NCI-H2081 (cell line): ENCODE measurements at places on chromosomes 12 and 14.

- DNase-seq: no peak
These were observed 1.1 kb downstream of the CNIH1 start for GRCh38 chr14:54440037-54440436.

GRCh38 chr12:96300064-96300463 is 100.2 kb downstream of the CDK17 start:
- no peak for DNase-seq

DNA sequence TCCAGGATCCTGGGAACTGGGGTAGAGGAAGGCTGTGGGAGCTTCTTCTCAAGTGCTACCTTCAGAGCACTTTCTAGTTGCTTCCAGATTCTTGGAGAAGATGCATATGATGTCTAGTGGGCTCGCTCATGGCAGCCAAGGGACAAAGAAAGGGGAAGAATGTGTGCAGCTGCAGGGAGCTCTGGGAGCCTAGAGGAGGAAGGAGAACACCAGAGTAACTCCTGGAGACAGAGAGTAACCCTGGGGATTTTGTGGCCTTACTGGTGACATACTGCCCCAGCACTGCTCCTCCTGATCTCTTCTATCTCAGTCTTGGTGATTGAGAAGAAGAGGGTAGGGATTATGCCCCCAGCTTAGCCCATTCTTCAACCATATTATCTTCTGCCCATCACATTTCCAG is 10.3 kb upstream of the SP7 start:
- DNase-seq: no peak

- DNase-seq: no peak
These were observed 572 bp upstream of the RASSF8 start for GRCh38 chr12:25957793-25958427.

DNA sequence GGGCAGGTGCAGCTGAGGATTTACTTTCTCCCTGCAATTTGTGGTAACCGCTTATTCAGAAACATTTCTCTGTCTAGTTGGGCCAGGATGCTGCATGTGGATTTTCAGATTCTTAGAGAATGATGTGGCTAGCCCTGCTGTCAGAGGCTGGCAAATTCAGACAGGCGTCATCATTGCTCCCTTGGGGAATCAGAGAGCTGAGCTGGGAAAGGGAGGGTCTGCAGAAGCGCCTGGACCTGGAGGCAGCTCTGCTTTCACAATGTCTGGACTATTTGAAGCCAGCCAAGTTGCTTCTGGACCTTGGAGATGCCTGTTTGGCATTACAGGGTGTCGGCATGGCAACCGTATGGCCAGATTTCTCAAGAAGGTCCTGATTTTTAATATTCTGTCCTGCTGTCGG is 3.4 kb downstream of the GALNT16 start:
- DNase-seq: no peak

DNA sequence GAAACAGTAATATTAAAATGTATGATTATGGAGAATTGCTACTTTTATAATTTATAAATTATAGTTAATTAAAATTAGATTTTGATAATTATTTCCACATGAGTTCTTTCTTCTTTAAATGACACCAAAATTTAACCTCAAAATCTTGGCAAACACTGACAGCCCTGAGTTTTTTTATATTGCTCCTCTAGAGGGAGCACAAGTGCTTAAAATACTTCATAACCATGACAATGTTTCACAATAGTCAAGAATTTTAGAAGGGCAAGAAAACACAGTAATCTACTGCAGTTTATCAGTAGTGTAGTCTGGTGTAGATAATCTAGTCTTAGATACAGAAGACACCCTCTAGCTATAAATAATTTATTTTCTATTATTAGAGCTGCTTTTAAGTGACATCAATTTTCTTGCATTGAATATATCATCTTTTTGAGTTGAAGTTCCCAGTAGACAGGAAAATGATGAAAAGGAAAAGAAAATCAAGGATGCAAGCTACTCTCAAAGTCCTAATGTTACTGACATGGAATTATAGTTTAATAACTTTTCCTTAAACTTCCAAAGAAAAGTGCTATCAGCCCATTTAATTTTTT is 14.3 kb upstream of the PTGER2 start:
- DNase-seq: peak; percentile 50

DNA sequence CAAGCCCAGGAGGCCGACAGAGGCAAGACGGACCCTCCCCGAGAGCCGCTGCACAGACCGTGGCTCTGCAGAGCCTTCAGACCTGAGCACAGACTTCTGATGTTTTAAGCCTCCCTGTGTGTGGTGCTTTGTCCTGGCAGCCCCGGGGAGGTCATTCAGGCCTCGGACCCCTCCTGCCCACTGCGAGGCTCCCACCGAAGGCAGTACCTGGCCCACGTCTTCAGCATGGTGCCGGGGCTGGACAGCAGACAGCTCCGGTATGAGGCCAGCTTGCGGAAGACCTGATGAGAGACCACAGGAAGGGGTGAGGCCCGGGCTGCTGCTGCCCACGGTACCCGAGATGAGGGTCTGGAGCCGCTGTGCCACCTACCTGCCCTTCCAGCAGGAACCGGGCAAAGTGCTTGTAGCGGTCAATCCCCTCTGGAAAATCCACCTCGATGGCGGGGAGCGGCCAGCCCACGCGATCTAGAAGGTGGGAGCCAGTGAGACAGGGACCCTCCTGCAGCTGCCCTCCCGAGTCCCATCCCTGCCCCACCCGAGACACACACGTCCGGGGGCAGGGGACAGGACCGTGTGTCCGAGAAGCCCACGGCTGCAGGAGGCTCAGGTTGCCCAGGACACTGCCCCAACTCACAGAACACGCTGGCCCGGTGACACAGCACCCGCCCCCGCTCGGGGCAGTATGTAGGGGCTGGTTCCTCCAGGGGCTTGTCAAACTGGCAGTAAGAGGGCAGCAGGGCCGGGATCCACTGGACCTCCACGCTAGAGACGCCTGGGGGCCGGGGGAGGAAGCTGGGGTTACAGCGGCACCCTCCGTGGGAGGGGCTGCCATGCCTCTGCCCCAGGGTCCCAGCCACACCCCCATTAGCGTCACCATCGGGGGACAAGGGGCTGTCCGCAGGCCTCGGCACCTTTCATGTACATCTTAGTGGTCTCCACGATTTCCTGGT is 35.6 kb upstream of the UBC start:
- no peak for DNase-seq

DNA sequence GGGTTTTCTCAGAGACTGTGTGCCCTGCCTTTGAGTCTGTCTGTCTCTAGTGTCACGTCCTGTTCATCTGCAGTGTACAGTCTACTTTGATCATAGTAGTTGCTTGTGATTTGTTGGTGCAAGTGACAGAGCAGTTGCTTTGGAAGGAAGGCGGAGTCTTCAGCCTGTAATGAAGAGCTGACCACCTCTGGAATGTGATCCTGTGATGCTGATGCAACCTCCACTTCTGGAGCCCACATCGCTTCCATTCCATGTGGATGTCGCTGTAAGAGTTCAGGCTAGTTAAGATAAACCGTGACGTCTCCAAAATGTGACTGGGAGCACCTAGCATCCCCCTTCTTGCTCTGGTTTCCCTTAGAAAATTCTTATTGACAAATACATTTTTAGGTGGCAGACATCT is 51.8 kb downstream of the PELI2 start:
- DNase-seq: no peak

GRCh38 chr14:59254146-59254910 is 65.9 kb downstream of the DAAM1 start:
- DNase-seq: no peak

GRCh38 chr14:52267501-52268278 is at the start of gene PTGDR:
PTGDR (plus strand) TSS chr14:52267698; CDS start chr14:52267815, 117 bp downstream.
- DNase-seq: no peak

GRCh38 chr12:40921563-40922163 is 229.4 kb downstream of the CNTN1 start:
- peak; percentile 11 for DNase-seq

- no peak for DNase-seq
These were observed 26.9 kb downstream of the CLMN start for GRCh38 chr14:95292660-95293425.

GRCh38 chr14:61536661-61537562 is 158.4 kb upstream of the HIF1A start:
- DNase-seq: no peak

DNA sequence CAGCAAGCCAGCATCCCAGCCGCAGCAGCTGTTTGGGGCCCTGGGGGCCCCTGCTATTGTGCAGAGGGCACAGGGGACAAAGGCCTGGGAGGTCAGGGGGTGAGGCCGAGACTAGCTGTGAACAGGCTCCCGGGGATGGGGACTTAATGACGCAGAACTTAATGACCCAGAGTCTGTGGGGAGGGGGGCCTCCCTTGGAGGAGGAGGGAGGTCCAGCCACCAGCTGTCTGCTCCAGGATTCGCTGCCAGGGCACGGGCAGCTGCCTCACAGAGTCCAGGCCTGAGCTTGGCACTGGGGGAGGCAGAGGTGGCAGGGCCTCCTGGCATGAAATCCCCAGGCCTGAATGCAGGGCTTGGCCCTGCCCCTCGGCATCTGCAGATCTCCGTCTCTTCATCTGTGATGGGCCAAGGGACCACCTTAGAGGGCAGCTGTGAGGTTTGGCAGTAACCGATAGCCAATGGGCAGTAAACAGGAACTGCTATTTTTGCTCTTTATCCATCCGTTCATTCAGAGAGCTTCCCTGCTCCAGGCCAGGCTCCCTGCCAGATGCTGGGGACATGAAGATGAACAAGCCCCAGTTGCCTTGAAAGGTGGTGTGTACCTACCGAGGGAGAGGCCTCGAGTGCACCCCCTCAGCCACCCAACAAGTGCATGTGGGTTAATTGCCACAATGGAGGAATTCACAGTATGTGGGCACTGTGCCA is 6.7 kb downstream of the FAM222A start:
- peak; percentile 71 for DNase-seq

DNA sequence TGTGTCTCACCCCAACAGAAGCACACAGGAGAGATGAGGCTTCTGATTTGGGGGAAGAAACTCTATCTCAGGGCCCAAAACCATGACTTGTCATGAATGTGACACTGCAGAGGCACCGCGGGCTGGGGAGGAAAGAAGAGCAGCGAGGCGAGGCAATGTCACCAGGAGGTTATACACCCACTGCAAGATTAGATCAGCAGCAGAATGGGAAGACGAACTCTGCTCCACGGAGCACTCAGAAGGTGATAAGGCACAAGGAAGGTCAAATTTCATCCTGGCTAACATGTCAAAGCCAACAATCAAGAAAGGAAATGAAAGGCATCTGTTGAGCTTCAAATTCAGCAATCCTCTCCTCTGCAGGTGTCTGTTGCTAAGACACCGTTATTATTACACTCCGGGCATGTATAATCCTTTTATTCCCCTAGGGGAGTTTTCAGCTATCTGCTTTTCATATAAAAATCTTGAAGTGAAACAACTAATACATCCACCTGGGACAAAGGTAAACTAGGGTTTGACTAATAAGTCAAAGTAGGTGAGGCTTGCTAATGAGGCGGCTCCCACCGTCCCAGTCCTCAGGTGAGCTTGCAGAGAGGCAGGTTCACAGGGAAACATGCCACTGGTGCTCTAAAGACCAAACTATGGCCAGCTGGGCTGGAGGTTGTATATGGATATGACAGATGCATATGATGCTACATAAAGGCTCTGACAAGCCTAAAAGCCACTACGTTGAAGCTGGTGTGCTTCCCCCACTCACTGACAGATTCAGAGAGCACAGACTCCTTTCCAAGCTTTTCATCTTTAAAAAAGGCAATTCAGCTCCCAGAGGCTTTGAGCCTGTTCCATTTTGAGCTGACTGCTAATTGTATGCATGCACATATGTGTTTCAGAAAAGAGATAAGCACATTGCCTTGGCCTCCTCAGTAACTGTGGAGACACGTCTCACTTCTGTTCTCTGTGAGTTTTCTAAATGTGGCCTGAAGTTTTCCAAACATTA is 221.2 kb downstream of the NELL2 start:
- peak; percentile 42 for DNase-seq

DNA sequence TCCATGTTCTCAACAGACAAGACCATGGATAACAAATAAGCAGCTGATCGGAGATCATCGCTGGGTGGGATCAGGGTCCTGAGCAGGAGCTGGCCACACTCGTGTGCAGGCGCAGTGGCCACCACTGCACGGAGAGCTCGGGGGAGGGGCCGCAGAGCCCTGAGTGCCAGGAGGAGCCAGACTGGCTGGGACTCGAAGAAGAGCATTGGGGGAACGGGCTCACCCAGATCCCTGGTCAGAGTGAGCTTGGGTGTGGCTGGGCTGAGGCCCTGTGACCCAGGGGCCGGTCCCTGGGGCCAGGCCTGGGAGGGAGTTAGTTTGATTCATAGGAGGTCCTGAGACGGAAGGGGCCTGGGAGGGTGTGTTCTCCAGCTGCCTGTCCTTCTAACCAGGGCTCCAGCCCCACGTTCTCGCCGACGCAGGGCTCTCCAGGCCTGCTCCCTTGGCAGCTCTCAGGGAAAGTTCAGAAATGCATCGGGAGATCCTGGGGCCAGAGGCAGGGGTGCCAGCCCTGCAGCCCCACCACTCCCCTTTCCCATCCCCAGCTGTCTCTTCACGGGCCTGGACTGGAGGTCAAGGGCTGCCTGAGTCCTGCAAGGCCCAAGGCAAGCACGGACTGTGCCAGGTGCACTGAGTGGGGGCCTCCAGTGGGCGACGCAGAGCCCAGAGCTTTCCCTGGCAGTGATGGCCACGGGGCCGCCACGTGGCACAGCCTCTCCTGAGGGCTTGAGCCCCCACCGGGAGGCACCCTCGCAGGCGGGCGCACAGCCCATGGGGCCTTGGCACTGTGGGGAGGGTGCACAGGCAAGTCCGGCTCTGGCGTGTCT is 48.1 kb downstream of the FBRSL1 start:
- DNase-seq: no peak

DNA sequence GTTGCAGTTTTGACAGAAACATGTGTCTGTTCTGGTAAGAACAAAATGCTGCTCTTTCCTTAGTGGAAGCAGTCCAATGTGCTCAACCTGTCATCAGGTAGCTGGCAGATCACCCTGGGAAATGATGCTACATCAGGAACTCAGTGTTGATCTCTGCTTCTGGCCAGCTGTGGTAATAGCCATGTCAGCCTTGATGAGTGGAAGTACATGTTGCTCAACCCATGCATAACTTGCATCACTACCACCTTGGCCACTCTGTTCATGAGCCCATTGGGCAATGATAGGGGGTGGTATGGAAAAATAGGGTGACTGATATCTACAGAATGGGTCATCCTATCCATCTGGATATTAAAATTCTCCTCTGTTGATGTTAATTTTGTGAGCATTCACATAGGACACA is 411.0 kb downstream of the C12orf50 start:
- no peak for DNase-seq

- no peak for DNase-seq
These were observed 901 bp downstream of the B3GNT4 start for GRCh38 chr12:122204167-122205052.

DNA sequence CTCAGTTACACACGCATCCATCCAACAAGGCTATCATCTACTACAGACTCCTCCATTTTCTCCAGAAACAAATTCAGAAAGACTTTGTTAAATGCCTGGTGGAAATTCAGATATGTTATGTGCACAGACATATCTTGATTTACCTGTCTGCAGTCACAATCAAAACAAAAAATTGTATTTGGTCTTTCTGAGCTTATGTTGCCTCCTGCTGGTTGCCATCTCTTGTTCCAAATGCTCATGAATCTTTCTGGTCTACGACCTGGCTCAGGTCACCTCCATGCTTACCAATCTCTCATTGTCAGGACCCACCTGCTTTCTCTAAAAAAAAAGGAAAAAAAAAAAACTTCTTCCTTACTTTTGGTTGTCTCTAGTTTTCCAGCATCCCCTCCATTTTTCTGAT is 169.2 kb upstream of the PLXNC1 start:
- DNase-seq: no peak
